ENCODE measurements at places on chromosomes 6 and 20. TPM values are rescaled to one million over a fixed set of nuclear protein-coding genes. Genes with fewer than 3 reads are reported as not detected.
A peak's percentile ranks its signal among the peaks of the same experiment; 100 is the strongest.

DNA sequence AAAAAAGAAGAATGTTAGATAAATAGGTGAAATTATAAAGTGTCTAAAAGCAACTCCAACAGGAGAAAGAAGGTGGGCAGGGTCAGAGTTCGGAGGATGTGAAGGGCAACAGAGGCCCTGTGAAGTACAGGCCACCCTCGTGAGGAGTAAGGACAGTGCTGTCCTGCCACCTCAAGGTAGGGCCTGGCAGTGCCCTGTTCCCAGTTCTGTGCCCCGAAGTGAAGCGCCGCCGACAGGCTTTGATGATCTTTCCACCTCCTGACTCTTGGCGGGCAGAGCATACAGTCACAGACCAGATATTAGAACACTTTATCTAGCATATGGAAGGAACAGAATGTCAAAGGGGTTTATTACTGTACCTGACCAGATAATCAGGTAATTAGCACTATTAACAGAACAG, 75.8 kb downstream of the GJA10 start:
- peaks cover 4% of the 10 kb centered on the region for H3K4me1 ChIP-seq
- no peak overlapping the region for H3K4me3 ChIP-seq
- no peaks in the 10 kb centered on the region for H3K36me3 ChIP-seq
- no peak overlapping the region for H3K27ac ChIP-seq
- no peaks in the 10 kb centered on the region for H3K27me3 ChIP-seq
- no peak for DNase-seq

- no peak overlapping the region for H3K4me3 ChIP-seq
- peaks cover 20% of the 10 kb centered on the region for H3K27me3 ChIP-seq
- no peak for DNase-seq
These were observed 5.4 kb downstream of the DSP start for GRCh38 chr6:7546896-7547295.

- no peak for DNase-seq
- no peaks in the 10 kb centered on the region for H3K27me3 ChIP-seq
- no peaks in the 10 kb centered on the region for H3K4me1 ChIP-seq
- H3K4me3 ChIP-seq: no peak overlapping the region
- no peak overlapping the region for H3K27ac ChIP-seq
These were observed 19.1 kb upstream of the TSHZ2 start for GRCh38 chr20:52953020-52953419.

DNA sequence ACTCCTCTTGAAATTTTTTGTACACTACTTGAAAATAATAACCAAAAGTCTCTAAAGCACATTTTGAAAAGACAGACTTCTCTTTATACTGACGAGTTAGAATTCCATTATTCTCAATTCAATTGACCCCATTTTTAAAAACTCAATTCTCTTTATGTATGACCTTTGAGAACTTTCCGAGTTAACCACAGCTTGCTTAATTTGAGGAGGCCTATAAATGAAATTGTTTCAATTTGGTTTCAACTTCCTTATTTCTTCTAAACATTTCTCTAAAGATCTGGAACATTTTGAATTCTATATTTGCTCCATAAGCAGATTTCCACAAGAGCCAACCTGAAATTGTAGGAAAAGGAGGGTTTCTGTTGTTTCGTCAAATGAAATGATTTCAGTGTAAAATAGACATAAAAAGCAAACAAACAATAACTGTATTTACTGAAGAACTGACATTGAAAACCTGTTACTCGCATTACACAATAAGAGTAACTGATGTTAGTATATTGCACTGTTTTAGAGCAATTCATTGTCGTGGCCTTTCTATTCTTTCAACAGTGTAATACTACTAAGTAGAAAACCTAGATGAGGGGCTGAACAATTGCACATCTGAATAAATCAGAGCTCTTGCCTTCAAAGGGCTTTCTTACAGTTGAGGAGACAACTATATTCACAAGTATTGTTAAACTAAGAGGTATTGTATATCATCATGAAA, 223.6 kb downstream of the HIVEP2 start:
- no peaks in the 10 kb centered on the region for H3K27me3 ChIP-seq
- no peak overlapping the region for H3K27ac ChIP-seq
- no peaks in the 10 kb centered on the region for H3K36me3 ChIP-seq
- H3K4me3 ChIP-seq: no peak overlapping the region
- no peak for DNase-seq

GRCh38 chr6:155913816-155914215, 458.2 kb upstream of the NOX3 start:
- H3K27me3 ChIP-seq: no peaks in the 10 kb centered on the region
- H3K4me3 ChIP-seq: no peak overlapping the region
- H3K27ac ChIP-seq: no peak overlapping the region
- H3K36me3 ChIP-seq: no peaks in the 10 kb centered on the region

GRCh38 chr6:107847844-107848802, 24.0 kb upstream of the SCML4 start:
- peak; percentile 75 for DNase-seq
- H3K36me3 ChIP-seq: no peaks in the 10 kb centered on the region
- no peak overlapping the region for H3K27ac ChIP-seq
- H3K4me1 ChIP-seq: peaks cover 16% of the 10 kb centered on the region

DNA sequence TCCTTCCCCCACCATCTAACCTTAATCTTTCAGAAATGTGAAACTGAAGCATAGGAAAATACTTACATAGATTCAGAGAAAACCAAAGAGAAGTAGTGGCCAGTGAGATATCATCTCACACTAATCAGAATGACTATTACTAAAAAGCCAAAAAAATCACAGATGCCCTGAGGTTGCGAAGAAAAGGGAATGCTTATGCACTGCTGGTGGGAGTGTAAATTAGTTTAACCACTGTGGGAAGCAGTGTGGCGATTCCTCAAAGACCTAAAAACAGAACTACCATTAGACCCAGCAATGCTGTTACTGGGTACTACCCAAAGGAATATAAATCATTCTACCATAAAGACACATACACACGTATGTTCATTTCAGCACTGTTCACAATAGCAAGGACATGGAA, 9.2 kb upstream of the PREX1 start:
- no peaks in the 10 kb centered on the region for H3K4me1 ChIP-seq
- DNase-seq: no peak
- H3K36me3 ChIP-seq: no peaks in the 10 kb centered on the region
- H3K4me3 ChIP-seq: no peak overlapping the region
- no peak overlapping the region for H3K27ac ChIP-seq

GRCh38 chr20:31717478-31718201, 5.0 kb downstream of the BCL2L1 start:
- DNase-seq: no peak
- peaks cover 22% of the 10 kb centered on the region for H3K36me3 ChIP-seq
- peaks cover 88% of the 10 kb centered on the region for H3K4me1 ChIP-seq
- H3K27me3 ChIP-seq: no peaks in the 10 kb centered on the region
- peak overlapping the region; percentile 41 for H3K4me3 ChIP-seq

The USP49 gene
- 5.2 TPM for total RNA-seq

The RAD21L1 gene
- not detected for total RNA-seq

The PYGB gene
- 35.7 TPM for total RNA-seq

All from CD8-positive, alpha-beta memory T cell (primary cell).